ENCODE measurements at places on chromosomes 16 and 17. TPM values are rescaled to one million over a fixed set of nuclear protein-coding genes. Genes with fewer than 3 reads are reported as not detected.

The ZNF768 gene
- 26.4 TPM for total RNA-seq

The CFAP97D1 gene
- not detected for total RNA-seq

The KRTAP16-1 gene
- total RNA-seq: not detected

The ACLY gene
- 145 TPM for total RNA-seq

The KRTAP1-1 gene
- not detected for total RNA-seq
